ENCODE measurements at places on chromosomes 6 and 20.
A peak's percentile ranks its signal among the peaks of the same experiment; 100 is the strongest.

DNA sequence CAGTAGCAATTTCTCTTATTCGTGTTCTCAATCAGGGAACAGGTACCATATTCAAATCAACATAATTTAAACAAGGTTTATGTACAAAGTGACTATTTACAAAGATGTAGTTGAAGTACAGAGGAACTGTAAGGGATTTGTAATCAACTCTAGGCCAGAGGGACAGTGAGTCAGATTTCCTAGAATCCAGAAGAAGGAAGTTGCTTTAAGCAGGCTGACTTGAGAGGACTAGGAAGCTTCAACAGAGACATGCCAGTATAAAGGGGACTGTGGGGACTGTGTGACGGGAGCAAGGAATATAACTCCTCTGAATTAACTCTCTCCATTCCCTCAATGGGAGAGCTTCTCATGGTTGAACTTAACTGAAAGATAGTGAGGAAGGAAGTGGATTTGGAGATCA, 427.4 kb upstream of the JAG1 start:
- DNase-seq = no peak

GRCh38 chr6:111483736-111484632, 966 bp upstream of the REV3L start:
- peak; percentile 78 for DNase-seq

DNA sequence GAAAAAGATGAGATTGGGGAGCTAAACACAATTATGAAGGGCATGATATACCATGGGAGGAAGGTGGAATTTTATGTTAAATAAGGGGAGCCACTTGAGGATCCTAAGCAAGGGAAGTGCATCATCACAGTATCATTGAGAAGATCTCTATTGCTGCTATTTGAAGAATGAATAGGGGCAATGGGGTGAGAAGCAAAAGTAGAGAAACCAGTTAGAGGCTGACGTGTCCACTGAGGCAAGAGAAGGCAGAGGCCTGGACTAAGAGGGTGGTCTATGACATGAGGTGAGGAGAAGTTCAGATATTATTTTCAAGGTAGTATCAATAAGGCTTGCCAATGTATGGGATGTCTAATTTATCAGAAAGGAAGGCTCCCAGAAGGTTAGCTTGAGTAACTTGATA, 111.6 kb downstream of the TENT5A start:
- no peak for DNase-seq

DNA sequence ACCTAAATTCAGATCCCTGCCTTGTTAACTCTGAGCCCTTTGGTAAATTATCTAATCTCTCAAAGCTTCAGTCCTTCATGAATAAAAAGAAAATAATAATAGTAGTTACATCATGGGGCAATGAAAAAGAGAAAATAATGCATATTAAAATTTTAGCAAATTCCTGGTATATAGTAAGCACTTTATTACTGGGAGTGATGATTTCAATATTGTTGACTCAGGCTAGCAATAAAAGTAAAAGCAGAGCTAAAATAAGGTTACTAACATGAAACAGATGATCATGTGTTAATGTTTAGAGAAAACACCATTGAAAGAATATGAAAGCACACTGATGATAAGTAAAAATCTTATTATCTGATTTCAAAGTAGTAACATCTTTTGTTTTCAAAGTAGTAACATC, 13.6 kb downstream of the GINS1 start:
- no peak for DNase-seq

DNA sequence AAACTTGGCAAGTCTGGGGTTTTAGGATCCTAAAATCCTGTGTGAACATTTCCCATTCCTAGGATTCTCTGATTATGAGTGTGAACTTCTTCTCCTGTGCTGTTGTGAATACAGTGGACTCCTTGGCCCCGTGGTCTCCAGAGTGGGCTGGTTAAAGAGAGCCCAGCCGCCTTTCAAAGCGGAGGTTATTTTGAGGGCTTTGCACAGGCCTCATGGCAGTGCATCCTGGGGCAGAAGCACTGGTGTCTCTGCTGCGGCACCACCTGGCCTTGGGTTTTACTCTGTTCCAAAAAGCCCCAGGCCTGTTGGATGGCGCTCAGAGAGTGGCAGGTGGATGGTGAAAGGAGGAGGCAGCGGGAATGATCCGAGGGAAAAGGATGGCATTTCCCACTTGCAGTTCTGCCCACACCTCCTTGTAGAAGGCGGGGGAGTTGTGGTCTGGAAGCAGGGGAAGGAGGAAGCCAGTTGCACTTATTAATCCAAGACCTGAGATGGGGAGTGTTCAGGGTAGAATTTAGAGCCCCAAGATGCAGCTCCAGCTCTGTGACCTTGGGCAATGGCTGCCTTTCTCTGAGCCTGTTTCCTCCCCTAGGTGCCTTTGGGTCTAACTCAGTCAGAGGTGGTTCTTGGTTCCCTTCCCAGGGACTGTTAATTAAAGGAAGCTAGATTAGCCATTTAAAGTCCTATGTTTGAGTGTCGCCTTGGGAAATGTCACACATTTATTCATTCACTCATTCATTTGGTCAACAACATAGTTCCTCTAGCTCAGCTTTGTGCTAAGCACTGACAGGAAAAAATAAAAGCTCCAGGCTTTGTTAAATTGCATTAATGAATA, 22.4 kb downstream of the MMP24 start:
- DNase-seq = no peak

- no peak for DNase-seq
These were observed 216.5 kb upstream of the CST7 start for GRCh38 chr20:24732599-24732998.

DNA sequence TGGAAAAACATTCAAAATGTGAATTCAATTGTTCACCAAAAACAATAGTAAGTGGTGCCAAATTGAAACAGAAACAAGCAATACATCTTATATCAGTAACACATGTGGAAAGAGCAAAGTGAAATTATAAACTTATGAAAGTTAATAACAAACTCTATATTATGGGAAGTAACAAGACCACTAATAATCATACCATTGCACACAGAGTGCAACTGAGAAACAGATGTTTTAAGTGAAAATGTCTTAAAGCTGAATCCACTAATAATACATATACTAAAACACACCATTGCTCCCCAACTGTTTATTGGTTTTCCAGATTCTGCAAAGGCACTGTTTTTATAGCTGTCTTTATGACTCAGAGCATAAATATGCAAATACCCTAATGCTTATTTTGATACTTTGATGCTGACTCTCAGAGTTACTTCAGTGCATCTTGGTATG, 292.3 kb downstream of the RFPL4B start:
- DNase-seq = no peak

DNA sequence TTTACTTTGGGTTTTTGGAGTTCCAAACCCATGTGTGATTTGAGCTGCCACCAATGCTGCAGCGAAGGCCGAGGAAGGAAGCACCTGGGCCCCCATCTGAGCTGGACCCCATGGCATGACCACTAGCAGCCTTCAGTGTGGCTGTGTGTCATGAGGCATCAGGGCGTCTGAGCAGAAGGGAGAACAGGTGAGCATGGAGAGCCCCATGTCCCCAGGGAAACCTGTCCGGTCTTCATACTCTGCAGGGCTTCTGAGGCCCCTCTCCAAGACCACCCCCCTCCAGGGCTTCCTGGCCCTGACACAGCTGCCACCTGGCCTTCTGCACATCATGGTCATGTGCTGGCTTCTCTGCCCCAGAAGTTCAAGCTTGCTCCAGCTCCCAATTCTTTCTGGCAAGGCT, 169.1 kb upstream of the CST7 start:
- no peak for DNase-seq

- no peak for DNase-seq
These were observed 35.3 kb upstream of the PTGIS start for GRCh38 chr20:49603209-49603627.

- peak; percentile 26 for DNase-seq
These were observed 18.8 kb downstream of the EFCAB8 start for GRCh38 chr20:32877507-32877906.

DNA sequence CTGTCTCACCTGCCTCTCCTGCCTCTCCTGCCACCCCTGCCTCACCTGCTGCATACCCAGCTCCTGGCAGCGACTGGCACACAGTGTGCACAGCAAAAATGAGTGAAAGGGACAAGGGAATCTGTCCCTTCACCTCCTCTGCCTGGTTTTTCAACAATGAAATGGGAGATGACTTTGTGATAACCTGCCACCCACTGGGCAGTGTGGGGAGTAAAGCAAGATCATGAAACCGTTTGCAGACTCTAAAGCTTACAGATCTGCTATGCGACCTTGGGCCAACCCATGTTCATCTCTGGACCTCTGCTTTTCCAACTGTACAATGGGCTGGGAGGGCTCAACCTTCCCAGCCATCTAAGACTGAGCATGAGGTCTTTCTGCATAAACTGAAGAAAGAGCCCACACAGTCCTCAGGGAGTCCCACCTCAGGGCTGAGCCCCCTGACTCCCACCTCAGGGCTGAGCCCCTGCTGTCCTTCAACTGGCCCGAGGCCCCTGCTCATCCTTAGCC, 81.1 kb downstream of the RIPOR3 start:
- no peak for DNase-seq

GRCh38 chr20:10603378-10603777, 70.4 kb downstream of the JAG1 start:
- DNase-seq = no peak

GRCh38 chr20:25229486-25230165, 18.3 kb upstream of the PYGB start:
- no peak for DNase-seq

- no peak for DNase-seq
These were observed 167.4 kb downstream of the CDC5L start for GRCh38 chr6:44554861-44555260.

GRCh38 chr6:122692175-122692598, 82.0 kb downstream of the PKIB start:
- no peak for DNase-seq

DNA sequence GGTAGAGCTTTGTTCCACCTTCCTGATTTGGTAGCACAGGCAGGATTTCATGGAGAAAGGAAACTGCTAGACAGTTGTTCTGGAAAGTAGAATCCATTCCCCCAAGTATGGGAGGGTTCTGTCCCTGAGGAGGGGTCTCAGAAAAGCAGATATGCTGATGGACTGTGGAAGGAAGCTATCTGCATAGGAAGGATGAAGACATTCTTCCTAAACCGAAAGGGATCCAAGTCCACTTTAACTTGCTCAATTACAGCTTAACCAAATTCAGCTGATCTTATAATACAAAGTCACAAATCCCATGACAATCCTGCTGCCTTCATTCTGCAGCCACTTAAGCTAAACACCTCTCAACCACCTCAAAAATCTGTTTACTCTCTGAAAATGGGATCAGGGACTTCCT, 2.6 kb downstream of the MAN1A1 start:
- DNase-seq = no peak

GRCh38 chr6:156449569-156449968, 327.6 kb upstream of the ARID1B start:
- no peak for DNase-seq

DNA sequence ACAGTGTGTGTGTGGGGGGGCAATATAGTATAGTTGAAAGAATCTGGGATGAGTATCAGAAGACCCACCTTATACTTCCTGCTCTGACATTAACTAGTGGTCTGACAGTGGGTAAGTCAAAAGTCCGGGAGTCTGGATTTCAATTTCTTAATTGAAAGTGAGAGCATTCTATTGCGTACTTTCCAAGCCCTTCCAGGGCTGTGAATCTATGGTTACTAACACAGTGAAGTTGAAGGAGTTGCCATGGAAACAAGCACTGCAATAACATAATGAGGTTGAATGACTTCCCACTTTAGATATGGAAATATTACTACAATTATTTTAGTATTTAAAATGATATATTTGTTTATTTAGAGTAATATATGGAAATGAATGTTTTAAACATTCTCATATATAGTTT, 80.2 kb downstream of the MLIP start:
- DNase-seq = peak; percentile 11

DNA sequence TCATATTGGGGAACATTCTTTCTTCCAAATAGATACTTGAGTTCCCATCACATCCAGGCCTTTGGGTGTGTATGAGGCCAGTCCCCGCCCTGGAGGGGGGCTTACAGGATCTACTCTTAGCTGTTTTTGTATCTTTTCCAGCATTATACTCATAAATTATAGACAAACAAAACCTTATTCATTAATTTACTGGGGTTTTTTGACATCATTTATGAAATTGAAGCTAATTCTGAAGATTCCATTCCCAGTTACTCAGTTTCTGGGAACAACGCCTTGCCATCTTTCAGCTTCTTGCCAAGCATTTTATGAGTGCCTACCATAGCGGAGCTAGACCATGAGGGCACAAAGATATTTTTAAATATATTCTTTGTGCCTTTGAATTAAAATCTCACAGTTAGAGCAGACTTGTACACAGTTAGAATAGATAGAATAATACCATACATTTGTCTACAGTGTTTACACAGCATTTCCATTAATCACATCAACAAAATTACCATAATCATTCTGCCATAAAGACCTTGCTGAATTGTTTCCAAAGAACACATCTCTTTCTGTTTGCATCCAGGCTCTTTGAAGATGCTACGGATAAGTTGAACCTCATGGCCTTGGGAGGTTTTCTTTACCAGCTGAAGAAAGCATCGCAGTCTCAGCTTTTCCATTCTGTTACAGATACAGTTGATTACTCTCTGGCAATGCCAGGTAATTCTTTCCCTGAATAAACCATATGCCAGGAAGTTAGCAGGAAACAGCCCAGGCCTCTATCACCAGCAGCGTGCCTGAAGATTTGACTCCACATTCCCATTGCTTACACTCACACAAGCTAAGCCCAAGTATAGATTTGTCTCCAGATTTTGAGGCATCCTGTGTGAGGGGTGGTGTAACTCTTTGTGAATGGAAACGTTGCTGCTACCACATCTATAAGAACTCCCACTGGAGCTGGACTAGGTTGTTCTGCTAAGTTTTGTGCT, 75.4 kb upstream of the PBOV1 start:
- DNase-seq = no peak

GRCh38 chr6:27228963-27229477, 18.5 kb upstream of the PRSS16 start:
- no peak for DNase-seq

DNA sequence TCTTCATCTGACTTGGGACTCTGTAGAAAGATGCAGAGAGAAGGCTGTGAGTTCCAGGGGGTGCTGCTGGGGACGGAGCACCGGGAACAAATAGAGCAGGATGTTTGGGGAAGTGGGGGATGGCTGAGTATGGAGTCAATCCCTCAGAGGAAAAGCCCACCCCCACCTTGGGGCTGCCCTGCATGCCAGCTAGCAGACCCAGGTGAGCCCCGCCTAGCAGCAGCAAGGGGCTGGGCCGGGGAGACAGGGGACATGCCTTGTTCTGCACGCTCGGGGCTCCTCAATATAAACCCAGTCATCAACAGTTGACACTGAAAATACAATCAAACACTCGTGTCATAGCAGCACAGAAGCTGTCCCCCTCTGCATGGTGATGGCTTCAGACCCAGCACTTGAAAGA, 74.6 kb downstream of the NINL start:
- no peak for DNase-seq

All from COR-L47 (cell line).